ENCODE measurements at places on chromosomes 13 and 19.

DNA sequence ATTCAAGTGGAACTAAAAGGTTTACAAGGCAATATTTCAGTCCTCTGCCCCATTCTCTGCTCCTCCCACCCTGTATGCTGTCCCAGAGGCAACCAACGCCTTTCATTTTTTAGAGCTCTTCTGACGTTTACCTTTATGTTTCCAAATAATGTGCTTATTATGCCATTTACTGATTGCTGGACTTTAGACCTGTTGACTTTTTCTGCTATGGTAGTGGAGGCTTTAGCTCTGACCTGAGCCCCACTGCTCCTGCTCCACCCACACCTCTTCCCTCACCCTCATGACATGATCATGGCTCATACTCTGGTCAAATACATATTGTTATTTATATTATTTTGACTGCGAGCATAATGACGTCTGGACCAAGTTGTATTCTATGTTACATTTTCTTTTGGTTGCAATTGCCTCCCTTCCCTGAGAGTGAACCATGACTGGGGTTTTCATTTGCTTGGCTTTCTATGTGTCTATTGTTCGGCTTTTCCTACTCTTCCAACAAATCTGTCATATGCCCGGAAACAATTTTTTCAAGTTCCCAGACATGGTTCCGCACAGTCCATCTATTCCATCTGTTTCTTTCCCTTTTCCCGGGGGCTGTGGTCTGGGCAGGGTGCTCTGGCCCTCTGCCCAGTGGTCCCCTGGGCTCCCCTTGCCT lies 31.4 kb upstream of the GJB6 start:
- peak; percentile 32 for DNase-seq

DNA sequence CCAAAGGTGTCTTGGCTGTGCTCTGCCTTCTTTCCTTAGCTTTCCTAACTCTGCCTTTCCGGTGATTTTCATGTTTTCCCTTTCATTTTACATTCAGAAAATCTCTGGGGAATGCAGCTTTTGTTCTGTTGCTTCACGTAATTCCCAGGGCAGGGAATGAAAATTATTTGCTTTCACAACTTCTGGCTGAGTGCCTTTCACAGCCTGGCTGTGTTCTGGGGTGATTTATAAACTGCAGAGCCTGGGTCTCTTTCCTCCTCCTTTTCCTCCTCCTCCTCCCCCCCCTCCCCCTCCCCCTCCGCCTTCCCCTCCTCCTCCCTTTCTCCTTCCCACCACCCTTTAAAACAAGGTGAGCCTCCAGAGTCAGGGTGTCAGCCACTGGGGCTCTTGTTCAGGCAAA lies 84.3 kb downstream of the RNASEH2B start:
- DNase-seq = no peak

DNA sequence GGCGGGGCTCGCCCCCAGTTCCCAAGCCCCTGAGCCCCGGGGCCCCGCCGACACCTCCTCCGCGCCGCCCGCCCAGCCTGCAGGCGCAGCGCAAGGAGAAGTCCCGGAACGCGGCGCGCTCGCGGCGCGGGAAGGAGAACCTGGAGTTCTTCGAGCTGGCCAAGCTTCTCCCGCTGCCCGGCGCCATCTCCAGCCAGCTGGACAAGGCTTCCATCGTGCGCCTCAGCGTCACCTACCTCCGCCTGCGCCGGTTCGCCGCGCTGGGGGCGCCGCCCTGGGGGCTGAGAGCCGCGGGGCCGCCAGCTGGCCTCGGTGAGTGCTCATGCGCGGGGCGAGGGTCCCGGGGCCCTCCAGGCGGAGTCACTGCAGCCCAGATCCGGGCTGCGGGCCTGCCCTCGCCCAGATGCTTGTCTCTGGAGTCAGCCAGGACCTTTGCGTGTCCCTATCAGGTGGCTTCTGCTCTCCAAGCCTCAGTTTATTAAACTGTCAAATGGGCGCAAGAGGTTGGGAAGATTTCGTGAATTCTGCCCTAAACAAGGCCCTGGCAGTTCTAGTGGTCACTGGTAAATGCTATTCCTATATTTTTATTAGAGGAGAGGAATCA lies 2.0 kb downstream of the NPAS1 start:
- DNase-seq = peak; percentile 44

DNA sequence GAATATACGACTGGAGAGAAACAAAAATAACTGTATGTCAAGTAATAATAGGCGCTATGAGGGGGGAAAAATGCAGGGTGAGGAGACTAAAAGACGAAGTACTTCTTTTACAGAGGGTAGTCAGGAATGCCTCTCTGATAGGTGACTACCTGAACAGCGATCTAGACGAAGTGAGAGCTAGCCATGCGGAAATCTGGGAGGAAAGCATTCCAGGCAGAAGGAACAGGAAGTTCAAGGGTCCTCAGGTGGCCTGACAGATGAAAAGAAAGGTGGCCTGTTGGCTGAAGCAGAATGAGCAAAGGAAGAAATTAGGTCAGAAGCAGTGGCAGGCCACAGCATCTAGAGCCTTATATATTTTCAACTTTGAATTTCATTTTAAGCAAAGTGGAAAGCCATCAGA lies 13.3 kb downstream of the ZDHHC20 start:
- no peak for DNase-seq

- DNase-seq = no peak
Observed at GRCh38 chr13:67042556-67042955, 187.6 kb downstream of the PCDH9 start.

- DNase-seq = no peak
Observed at GRCh38 chr19:40755248-40755624, 4.2 kb downstream of the SNRPA start.

- DNase-seq = peak; percentile 12
Observed at GRCh38 chr19:4557144-4557970, 2.1 kb downstream of the SEMA6B start.

DNA sequence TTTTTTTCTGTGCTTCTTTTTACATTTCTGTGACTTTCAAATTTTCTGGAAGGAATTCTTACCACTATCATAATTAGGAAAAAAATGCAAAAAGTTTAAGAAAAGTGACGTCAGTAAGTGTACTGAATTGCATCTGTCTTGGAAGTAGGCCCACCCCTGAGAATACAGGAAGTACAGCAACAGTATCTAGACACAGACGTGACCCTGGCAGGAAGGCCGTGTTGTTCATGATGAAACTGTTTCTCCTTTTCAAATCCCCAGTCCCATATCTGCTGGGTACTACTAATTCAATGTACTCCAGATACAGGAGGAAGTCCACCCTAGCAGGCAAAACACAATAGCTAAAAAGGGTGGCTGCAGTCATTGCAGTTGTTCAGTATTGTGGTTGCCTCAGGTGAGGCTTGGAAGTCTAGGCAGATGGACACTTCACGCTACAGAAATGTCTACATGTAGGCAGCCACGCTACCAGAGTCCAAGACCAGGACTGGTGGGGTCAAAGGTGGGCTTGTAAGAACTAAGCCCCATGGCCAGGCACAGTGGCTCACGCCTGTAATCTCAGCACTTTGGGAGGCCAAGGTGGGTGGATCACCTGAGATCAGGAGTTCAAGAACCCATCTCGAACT lies 49.6 kb upstream of the MED4 start:
- no peak for DNase-seq

GRCh38 chr13:20969182-20969581 lies 66.6 kb upstream of the XPO4 start:
- DNase-seq = no peak

DNA sequence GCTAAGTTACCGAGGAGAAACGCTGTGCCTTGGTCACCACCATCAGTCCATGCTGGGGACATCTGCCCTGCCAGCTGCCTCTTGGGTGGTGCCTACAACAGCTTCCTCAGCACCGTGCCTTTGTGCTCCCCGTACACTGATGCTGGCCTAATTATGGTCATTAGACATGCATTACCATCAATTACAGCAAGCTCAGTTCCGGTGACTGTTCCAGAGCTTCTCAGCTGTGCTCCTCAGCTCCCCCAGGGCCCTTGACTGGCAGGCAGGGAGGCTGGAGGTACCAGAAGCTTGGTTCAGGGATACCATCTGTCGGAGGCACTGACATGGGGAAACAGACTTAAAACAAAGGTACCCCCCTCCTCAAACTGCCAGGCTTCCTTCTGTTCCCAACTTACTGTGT lies 40.2 kb downstream of the CILP2 start:
- no peak for DNase-seq

DNA sequence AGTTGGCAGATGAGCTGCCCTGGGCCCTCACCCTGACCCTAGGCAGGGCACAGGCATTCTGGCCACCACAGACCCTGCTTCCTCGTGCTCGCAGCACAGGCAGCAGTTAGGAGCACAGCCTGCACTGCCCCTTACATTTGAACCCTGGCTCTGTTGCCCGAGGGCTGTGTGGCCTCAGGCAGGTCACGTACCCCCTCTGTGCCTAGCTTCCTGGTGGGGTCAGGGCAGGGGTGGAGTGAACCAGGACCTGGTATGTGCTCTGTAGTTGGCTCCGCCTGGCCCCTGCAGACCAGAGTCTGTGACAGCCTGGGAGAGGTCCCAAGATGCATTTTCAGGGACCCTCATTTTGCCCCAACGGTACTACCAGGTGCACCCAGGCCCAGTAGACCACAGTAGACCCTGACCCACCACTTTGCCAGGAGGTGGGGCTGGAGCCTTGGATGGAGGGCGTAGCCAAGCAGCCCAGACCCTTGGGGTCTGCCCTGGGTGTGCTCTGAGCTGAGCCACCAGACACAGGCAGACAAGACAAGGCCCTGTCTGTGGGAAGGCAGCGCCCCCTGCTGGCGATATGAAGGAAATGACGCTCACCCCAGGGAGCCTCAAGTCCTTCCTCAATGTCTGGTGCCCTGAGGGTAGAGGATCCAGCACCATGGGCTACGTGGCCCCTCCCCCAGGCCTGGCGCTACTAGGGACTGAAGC lies 9.1 kb downstream of the LYL1 start:
- DNase-seq = peak; percentile 87

- DNase-seq = no peak
Observed at GRCh38 chr19:44943801-44944249, 1.8 kb downstream of the APOC4 start.

GRCh38 chr13:64410276-64411053 lies 2819.7 kb downstream of the PCDH9 start:
- DNase-seq = no peak

DNA sequence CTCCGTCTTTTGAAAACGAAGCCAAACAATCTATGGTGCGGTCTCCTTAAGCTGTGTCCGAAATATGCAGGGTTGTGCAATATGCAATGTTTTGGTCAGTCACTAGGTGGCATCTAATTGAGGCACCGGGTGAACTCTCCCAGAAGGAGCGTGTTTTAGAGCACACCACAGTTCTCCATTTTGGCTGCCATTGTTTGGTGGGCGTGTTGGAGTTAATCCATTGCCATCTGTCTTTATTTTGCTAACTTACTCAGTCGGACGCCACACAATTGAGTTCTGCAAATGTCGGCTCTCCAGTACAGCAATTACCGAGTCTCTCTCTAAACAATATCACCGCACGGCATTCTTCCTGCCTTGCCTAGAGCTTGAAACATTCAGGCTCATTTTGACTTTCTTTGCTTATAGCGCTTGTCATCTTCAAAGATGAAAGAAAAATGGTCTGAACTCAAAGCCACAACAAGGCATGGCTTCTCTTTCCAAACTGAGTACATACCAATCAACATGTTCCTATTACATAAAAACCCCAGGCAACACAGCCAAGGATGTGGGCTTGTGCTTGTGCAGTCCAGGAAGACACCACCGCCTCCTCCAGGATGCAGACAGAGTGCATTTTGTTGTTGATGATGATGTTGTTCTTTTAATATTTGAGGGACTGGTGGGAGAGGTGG lies 182.0 kb upstream of the SERP2 start:
- peak; percentile 61 for DNase-seq

- DNase-seq = peak; percentile 41
Observed at GRCh38 chr13:79779761-79780160, 298.8 kb downstream of the NDFIP2 start.

- no peak for DNase-seq
Observed at GRCh38 chr13:87052731-87053130, 618.4 kb upstream of the SLITRK5 start.

DNA sequence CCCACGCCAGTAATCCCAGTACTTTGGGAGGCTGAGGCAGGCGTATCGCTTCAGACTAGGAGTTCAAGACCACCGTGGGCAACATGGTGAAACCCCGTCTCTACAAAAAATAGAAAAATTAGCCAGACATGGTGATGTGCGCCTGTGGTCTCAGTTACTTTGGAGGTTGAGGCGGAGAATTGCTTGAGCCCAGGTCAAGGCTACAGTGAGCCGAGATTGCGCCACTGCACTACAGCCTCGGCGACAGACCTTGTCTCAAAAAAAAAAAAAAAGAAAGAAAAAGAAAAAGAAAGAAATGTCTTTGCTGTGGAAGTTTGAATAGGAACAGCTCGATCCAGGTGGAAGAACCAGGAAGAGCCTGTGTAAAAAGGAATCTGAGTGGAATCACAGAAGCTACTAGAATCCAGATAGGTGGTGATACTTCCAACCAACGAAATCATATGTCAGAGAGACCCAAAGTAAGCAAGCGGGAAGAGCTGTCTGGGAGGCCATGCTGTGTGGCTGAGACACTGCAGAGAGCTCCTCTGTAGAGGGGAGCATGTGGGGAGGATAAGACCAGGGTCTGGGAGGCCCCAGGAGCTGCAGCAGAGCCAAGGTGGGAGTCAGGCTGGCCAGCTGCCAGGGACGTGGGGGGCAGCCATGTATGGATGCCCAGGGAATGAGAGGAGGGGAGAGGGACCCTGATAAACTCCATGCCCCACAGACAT lies 21.1 kb downstream of the LATS2 start:
- DNase-seq = no peak

DNA sequence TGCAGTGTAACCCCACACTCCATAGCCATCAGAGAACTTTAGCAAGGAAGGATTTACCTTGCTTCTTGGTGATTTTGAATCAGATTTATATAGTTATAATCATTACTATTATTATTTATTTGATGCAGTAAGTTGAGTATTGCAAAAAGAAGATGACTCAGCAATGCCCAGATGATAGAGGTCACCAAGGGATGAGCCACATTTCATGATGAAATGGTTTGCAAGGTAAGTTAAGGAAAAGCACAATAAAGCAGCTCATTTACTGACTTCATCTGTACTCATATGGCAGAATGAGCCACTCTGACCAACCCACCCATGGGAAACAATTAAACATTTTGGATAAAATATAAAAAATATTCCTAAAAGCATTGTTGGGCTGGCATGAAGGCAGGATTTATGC lies 59.1 kb downstream of the AKAP11 start:
- no peak for DNase-seq

DNA sequence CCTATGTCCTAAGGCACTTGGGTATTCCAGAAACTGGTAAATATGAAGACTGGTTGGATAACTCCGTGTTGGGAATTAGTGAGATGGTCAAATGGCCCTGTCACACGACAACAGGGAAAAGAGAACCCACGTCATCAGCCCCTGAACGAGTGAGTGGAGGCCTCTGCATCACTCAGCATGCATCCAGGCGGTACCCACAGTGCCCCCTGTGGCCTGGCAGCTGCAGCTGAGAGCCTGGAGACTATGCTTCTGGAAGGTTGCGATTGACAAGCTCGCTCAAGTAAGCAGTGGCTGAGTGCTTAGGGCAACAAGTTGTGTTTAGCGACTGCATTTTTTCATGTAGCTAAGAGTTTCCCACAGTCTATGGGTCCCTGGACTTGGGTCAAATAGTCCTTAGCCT lies 55.9 kb downstream of the COL4A2 start:
- DNase-seq = no peak

DNA sequence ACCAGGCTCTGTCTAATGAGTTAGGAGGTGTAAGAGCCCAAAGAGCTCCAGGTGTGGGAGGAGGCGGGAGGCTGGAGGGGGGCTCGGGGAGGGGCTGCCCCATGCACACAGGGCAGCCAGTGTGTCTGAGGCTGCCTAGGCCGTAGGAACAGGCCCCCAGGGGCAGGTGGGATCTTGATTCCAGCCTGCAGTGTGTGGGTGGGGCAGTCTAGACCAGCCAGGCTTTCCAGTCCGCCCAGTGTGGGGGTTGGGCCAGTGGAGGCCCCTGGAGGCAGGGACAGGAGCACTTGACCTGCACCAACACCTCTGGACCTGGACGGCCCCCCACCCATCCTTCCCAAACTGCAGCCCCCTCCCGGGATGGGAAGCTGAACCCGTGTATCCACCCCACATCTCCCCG lies 5.4 kb upstream of the CAMSAP3 start:
- no peak for DNase-seq
